ENCODE measurements at places on chromosomes 2 and 18. TPM values are rescaled to one million over a fixed set of nuclear protein-coding genes. Genes with fewer than 3 reads are reported as not detected.
A peak's percentile ranks its signal among the peaks of the same experiment; 100 is the strongest.

Gene OSBPL6
- total RNA-seq, result not detected

- no peaks in the 10 kb centered on the region for H3K27me3 ChIP-seq
- peak overlapping the region; percentile 53 for H3K4me3 ChIP-seq
- H3K36me3 ChIP-seq, result peaks cover 83% of the 10 kb centered on the region
- no peak for DNase-seq
- peak overlapping the region; percentile 78 for H3K27ac ChIP-seq
These were observed 52.7 kb downstream of the SMAD4 start for GRCh38 chr18:51082571-51083267.

Gene PLB1
- 0.05 TPM for total RNA-seq

- no peak overlapping the region for H3K4me3 ChIP-seq
- no peak overlapping the region for H3K27ac ChIP-seq
- no peak for DNase-seq
- no peaks in the 10 kb centered on the region for H3K27me3 ChIP-seq
These were observed 573.4 kb downstream of the TSN start for GRCh38 chr2:122328816-122329215.

Gene STAT4
- total RNA-seq, result 15.1 TPM

DNA sequence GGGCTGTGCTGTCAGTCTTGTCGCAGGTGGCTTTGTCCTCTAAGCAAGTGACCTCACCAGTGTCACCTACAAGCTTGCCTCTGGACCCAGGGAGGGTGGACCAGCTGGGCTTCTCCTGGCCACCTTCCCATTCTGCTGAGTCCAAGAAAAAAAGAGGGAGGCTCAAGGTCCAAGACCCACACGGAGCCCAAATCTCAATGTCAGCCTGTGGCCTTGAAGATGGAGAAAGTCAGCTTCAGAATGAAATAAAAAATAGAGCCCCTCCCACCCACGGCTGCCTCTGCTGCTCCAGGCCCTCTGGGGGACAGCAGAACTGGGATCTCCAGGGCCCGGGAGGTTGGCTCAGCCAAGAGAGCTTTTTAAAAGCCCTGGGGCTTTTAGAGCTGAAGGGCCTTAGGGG is 145.9 kb downstream of the TNS1 start:
- peaks cover 2% of the 10 kb centered on the region for H3K27me3 ChIP-seq
- no peak for DNase-seq
- H3K4me1 ChIP-seq, result no peaks in the 10 kb centered on the region
- H3K36me3 ChIP-seq, result no peaks in the 10 kb centered on the region
- no peak overlapping the region for H3K27ac ChIP-seq

Data from activated B cell treated with CpG ODN at 0.5 μM for 24 hours (primary cell).